Neural progenitor cell (in vitro differentiated cells): ENCODE measurements at places on chromosomes 12 and 14.

- no peak for DNase-seq
Measured at GRCh38 chr14:96176275-96176674, 28.4 kb upstream of the BDKRB2 start.

- no peak for DNase-seq
Measured at GRCh38 chr12:121182222-121182893, 27.6 kb upstream of the P2RX4 start.

GRCh38 chr14:47422191-47422590 is 253.2 kb downstream of the MDGA2 start:
- peak; percentile 65 for DNase-seq

GRCh38 chr12:108764540-108765288 is 33.4 kb upstream of the CORO1C start:
- no peak for DNase-seq

DNA sequence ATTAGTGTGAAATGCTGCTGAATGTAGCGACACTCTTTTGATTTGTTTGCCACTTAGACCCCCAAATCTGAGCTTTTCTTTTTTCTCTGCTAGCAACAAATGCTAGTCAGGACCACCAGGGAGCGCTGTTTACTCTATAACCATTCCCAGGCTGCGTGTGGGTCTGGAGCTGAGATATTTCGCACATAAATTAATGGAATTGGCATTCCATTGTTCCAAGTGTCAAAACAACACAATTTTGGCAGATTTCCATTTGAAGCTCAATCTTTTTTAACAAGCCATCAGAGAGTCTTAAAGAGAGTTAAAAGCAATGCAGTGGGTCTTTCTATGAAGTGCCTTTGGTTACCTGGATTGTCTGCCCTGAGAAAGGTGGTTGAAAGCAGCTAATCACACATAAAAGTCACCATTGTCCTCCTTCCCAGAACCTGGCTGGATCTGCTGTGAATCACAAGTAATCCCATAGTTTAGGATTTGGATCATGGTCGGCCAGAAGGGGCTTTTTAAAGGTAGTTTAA is 7.4 kb upstream of the TMEM132C start:
- DNase-seq, result peak; percentile 82

- no peak for DNase-seq
Measured at GRCh38 chr14:44897845-44898151, 63.9 kb downstream of the KLHL28 start.

DNA sequence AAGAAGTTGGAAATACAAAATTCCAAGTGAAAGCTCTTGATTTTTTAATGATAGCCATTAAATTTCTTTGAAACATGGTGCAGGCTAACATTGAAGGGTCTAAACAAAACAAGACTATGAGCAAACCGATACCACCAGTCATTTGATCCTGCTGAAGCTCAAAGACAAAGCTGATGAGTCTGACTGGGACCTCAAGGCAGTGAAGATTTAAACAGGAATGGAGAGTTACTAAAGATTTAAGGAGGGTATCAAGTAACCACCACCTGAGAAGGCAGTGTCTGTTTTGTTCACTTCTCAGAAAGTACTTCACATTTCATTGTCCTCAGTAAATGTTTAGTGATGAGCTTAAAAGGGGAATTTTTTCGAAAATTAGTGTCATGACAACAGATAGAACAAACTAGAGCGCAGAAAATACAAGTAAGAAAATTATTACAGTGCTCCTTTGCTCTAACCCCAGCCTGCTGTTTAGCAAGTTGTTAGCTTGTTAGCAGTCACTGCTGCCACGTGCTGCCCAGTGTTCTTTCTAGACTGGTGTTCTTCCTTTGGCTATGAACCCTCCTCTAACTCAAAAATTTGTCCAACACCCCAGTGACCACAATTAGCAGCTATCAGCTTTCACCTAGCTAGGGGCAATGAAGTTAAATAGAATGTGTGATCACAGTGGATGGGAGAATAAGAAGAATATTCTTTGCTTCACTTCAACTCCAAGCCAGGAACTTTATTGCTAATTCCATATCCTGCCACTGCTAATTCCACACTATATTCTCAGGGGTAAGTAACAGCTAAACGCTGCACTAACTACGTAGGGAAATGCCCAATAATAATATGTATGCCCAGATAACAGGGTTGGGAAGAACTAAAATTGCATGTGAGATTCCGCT is 41.1 kb downstream of the YAF2 start:
- DNase-seq, result no peak

DNA sequence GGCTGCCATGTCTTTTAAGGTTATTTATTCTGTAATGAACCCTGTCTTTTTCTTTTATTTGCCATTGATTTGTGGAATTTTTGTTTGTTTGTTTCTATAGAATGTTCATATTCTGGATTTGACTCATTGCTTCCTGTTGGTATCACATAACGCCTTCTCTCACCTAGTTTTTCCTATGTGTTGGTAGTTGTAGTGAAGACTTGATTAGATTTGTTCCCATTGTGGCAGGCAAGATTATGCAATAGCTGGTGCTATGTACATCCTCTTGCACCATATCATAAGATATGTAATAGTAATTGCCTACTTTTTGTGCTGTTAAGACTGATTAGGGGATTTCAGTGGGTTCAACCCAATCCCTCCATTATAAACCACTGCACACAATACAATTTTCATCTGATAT is 3.9 kb upstream of the KRT6B start:
- DNase-seq, result no peak

DNA sequence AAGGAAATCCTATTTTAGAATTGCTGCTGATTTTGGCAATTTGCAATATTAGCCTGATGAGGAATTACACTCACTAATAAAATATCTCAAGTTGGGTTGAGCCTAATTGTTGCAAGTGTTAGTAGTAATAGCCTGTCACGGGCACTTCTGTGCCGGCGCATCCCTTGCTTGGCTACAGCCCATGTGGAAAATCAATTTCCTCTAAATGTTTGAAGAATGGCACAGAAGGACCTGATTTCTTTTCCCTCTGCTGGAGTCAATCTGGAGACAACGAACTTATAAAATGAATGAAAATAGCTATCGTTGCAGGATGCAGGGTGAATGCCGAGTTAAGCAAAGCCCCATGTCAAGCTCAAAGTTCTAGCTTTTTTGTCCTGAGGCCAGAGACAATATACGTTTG is 31.2 kb upstream of the MED13L start:
- no peak for DNase-seq

- DNase-seq, result peak; percentile 55
Measured at GRCh38 chr12:2834581-2835491, at the start of gene NRIP2. NRIP2 (minus strand) TSS chr12:2835035; CDS start chr12:2834983, 52 bp downstream.

DNA sequence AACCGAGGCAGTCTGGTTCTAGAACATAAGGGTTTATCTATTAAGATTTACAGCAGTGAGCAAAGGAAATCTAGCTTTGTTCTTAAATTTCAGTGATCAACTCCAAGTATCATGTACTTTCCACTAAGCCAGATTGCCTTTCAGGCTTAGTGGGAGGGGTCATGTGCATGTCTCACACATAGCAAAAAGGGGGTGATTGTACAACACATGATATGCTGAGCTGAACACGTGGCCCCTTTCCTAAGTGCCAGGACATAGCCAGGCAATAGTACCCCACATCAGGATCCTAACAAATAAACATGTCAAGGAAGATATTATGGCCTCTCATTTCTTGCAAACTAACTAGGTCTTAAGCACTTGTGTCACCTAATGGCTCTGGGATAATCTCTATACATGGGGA is 347.2 kb downstream of the C12orf75 start:
- DNase-seq, result no peak
